Upper lobe of left lung (tissue), 6 donors: ENCODE measurements at places on chromosomes 2 and 18. TPM values are rescaled to one million over a fixed set of nuclear protein-coding genes. Genes with fewer than 3 reads are reported as not detected.

DNA sequence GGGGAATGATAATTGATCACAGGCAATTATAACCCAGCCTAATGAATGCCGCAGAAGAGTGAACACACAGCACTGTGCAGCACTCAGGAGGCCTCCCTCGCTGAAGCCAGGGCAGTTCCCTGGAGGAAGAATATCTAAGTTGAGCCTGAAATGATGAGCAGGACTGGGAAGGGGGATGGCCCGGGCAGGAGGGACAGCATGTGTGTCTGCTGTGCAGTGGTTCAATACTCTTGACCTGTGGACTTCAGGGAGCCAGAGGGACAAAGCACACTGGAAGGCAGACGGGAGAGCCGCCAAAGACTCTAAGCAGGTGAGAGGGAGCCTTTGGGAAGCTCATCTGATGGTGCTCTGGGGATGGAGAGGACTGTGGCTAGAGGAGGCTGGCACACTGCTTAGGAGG lies 62.6 kb downstream of the ARHGEF4 start:
- no peak overlapping the region for H3K27ac ChIP-seq
- no peaks in the 10 kb centered on the region for H3K27me3 ChIP-seq
- DNase-seq = no peak
- no peaks in the 10 kb centered on the region for H3K36me3 ChIP-seq

DNA sequence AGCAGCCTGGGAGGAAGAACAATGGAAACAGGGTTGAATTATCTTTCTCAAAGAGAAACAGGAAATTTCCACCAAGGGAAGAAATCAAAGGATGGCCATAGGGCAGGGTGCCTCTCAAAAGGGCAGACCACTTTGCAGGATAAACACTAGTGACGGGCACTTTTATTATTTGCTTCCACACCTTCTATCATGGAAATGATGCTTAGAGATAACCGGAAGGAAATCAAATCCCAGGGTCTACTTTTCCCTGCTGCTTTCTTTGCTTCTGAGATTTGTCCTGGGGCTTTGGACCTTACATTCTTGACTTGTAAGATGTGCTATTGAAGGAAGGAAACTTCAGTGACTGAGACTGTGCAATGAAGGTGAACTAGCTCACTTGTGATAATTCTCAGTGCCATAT lies 1.1 kb upstream of the SCN9A start:
- H3K4me3 ChIP-seq = no peak overlapping the region
- no peak for DNase-seq
- no peaks in the 10 kb centered on the region for H3K27me3 ChIP-seq

DNA sequence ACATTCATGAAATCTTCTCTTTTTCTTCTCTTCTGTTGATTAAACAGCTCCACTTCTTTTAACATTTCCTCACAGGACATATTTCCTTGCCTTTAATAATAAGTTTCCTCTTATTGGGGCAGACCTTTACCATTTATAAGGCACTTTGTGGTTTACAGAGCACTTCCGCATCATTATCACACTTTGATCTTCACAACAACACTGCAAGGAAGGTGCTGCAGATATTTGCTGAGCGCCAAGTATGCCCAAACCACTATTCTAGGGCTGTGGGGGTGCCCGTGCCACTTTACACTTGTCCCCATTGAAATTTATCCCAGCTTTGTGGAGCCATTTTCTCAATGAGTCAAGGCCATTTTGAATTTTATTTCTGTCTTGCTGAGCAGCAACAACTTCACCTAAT lies 246.6 kb downstream of the SS18 start:
- no peaks in the 10 kb centered on the region for H3K36me3 ChIP-seq
- H3K4me3 ChIP-seq = no peak overlapping the region
- H3K27ac ChIP-seq = no peak overlapping the region
- H3K27me3 ChIP-seq = no peaks in the 10 kb centered on the region
- no peaks in the 10 kb centered on the region for H3K4me1 ChIP-seq

DNA sequence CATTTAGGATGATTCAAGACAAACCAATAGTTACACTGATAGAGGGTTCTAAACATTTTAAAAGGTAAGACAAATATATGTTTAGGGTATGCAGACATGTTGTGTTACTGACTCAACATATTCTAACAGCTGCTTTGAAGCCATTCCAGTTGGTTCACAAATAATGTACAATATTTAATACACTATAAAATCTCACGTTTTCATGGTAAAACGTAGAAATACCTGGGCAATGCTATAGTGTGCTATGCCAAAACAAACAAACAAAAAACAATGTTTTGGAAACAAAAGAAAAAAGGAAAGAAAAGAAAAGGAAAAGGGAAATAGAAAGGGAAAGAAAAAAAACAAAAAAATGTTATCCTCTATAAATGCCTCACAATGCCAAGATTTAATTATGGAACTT lies 277.1 kb downstream of the TCF4 start:
- H3K4me3 ChIP-seq = no peak overlapping the region
- DNase-seq = no peak
- H3K27ac ChIP-seq = no peak overlapping the region
- no peaks in the 10 kb centered on the region for H3K36me3 ChIP-seq
- H3K4me1 ChIP-seq = no peaks in the 10 kb centered on the region

DNA sequence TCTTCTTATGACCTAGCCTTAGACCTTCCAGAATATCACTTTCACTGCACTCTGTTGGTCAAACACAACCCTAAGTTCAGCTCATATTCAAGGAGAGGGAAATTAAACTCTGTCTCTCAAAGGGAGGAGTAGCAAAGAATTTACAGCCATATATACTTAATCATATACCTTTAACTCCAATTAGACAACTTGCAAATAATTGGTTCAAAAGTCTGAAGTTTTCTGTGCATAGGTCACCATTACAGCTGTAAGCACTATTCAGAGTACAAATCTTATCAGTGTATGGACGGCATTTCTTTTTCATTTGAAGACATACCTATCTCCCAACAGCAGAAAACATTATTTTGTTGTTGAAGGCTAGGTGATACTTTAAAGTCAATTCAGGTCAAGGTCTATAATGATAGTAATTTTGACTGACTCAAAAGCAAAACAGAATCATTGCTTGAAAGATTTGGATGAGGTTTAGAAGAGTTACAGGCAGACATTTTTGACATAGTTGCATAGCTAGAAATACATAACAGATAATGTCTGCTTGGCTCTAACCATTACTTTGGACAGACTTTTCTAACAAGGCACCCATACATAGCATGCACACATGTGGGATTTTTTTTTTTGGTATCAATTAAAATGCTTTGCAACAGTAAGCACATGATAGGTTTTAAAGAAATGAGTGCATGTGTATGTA lies 131.5 kb downstream of the CPS1 start:
- H3K36me3 ChIP-seq = no peaks in the 10 kb centered on the region
- no peaks in the 10 kb centered on the region for H3K4me1 ChIP-seq
- DNase-seq = no peak
- H3K4me3 ChIP-seq = no peak overlapping the region

DNA sequence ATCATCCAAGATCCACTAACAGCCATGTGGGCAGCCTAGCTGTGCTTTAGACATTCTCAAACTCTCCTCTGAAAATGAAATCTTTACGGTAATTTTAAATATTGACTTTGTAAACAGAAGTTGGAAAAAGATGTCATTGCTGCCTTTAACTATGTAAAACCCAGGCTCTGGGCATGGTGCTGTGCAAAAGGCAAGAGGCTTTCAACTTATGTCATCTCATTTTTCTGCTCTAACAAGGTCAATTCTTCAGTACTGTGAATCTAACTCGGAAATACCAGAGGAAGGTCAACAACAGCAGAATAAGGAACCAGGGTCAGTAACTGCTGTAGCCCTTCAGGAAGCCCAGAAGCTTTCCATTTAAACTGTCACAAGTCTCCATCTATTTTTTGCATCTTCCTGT lies 37.0 kb upstream of the MPP4 start:
- H3K27me3 ChIP-seq = no peaks in the 10 kb centered on the region
- H3K36me3 ChIP-seq = peaks cover 60% of the 10 kb centered on the region
- no peak overlapping the region for H3K27ac ChIP-seq
- DNase-seq = no peak

DNA sequence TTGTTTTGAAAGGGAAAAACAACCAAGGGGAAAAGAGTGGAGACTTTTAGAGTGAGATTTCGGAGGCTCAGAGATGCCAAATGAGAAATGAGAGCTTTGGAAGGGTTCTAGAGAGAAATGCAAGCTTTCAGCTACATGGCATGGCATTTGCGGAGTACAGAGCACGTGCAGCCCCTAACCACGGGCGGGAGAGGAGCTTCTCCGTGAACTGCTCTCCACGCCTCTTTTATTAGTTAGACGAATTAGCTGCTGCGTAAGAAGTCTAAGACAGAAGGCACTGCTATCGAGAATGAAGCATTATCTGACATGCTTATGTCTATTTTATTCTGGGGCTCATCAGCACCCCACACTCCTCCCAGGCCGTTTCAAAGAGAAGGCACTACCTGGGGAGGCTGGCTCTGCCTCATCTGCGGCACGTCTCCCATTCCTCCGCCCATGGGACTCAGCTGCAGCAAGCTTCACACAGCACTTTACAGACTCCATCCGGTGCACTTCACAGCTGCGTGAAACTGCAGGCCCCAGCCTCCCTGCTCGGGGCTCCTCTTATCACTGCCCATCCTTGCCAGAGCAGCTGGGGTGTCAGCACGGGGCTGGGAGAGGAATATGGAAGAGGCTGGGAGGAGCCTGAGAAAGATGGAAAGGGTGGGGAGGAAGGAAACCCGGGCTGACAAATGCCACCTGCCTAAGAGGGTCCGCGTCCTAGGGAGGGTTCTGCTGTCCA lies 207.3 kb upstream of the APCDD1 start:
- H3K36me3 ChIP-seq = no peaks in the 10 kb centered on the region
- peaks cover 4% of the 10 kb centered on the region for H3K4me1 ChIP-seq
- H3K27me3 ChIP-seq = no peaks in the 10 kb centered on the region
- no peak for DNase-seq
- H3K4me3 ChIP-seq = no peak overlapping the region

- no peak overlapping the region for H3K4me3 ChIP-seq
- H3K36me3 ChIP-seq = no peaks in the 10 kb centered on the region
- no peak for DNase-seq
- no peaks in the 10 kb centered on the region for H3K27me3 ChIP-seq
These were observed 355.6 kb downstream of the PARD3B start for GRCh38 chr2:204900910-204901309.

- H3K27me3 ChIP-seq = no peaks in the 10 kb centered on the region
- peaks cover 13% of the 10 kb centered on the region for H3K4me1 ChIP-seq
- no peaks in the 10 kb centered on the region for H3K36me3 ChIP-seq
- H3K4me3 ChIP-seq = no peak overlapping the region
- no peak overlapping the region for H3K27ac ChIP-seq
These were observed 206.6 kb downstream of the NDUFA10 start for GRCh38 chr2:239818531-239819011.

DNA sequence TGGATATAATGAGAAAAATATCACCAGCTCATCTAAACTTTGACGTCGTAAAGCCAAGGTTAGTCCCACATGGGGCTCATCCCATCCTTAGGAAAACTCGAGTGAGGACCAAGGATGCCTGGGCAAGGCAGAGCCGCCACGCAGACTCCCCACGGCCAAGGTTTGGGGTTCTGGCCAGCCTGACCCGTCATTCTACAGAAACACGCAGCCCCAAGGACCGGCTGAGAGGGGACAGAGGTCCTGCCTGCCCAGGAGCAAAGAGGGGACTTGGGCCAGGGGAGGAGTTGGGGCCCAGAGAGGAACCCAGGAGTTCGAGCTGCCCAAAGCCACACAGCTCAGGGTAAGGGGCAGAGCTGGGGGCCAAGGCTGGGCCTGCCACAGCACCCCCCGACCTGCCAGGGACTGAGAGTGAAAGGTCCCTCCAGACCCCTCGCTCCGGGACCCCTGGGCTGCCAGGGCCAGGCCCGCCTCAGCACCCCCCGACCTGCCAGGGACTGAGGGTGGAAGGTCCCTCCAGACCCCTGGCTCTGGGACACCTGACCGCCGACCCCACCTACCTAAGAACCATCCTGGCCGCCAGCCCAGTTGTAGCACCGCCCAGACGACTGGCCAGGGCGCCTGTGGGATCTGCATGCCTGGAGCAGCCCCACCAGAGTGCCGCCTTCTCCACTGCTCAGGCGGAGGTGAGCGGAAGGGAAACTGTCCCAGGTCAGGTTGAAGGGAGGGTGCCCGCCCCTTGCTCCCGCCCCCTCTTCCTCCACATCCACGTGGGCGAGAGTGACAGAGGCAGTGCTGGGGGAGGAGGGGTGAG lies at the start of gene PDCD1:
Gene PDCD1, minus strand, starts transcription at position 689 of the 811 bp plus-strand sequence. Its CDS starts 56 bp downstream, at position 633.
- peak within 1 kb of the TSS; percentile 30 for H3K4me3 ChIP-seq
- H3K27me3 ChIP-seq = peaks cover 5% of the 10 kb centered on the region
- DNase-seq = no peak
- H3K27ac ChIP-seq = peak within 1 kb of the TSS; percentile 38
- peaks cover 6% of the 10 kb centered on the region for H3K4me1 ChIP-seq

SLC19A3 gene
- 23.7 TPM for total RNA-seq

DNA sequence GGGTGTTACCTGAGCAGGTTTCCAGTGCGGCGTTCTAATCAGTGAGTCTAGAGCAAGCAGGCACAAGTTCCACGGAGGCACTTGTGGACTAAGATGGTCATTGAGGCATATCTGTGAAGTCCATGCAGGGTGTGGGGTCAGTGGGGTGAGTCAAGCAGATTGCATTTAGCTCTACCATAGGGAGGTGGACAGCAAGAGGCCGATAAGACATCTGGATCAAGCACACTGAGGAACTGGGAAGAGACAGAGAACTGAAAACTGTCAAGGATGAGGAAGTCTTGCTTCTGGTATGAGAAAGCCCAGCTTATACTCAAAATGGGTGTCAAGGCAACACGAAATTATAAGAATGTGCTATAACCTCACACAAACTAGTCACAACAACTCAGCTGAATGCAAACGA lies 61.2 kb upstream of the SLC39A10 start:
- no peak for DNase-seq
- no peak overlapping the region for H3K4me3 ChIP-seq
- H3K27ac ChIP-seq = no peak overlapping the region
- H3K27me3 ChIP-seq = no peaks in the 10 kb centered on the region
- no peaks in the 10 kb centered on the region for H3K36me3 ChIP-seq

DNA sequence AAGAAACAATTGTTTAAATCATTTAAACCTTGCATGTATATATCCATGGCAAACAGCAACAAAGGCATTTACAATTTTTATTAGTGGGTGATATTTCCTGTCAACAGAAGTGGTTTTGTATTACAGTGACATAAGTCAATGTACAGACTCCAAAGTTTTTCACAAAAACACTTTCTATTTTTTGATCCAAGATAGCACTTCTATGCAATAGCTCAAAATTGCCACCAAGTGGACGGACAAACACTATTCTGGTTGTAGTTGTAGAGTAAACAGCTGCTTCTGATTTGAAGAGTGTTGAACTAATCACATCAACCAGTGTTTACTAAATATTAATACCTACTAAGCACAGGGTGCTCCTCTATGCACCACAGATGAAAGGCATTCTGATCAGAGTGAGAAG lies 421.4 kb downstream of the NCKAP5 start:
- no peaks in the 10 kb centered on the region for H3K36me3 ChIP-seq
- no peaks in the 10 kb centered on the region for H3K27me3 ChIP-seq
- H3K4me1 ChIP-seq = no peaks in the 10 kb centered on the region
- no peak for DNase-seq
- no peak overlapping the region for H3K27ac ChIP-seq
- no peak overlapping the region for H3K4me3 ChIP-seq

DNA sequence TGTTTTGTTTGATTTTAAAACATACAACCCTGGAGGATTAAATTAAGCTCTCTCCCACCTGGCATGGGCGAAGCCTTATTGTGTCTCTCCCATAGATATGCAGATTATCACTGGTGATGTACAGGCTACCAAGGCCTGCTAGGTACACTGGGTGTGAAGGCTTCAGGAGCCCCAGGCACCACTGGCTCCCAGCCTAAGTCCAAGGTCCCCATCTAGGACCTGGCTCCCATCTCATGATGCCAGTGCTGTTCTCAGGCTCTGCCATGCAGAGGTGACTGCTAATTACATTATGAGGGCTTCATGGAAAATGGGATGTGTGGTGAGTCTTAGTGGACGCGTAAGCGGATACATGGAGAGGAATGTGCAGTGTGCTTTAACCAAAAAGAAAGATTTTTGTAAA lies 201.2 kb upstream of the KLHL29 start:
- DNase-seq = no peak
- H3K27me3 ChIP-seq = no peaks in the 10 kb centered on the region
